ENCODE measurements at places on chromosomes 3 and 15.

DNA sequence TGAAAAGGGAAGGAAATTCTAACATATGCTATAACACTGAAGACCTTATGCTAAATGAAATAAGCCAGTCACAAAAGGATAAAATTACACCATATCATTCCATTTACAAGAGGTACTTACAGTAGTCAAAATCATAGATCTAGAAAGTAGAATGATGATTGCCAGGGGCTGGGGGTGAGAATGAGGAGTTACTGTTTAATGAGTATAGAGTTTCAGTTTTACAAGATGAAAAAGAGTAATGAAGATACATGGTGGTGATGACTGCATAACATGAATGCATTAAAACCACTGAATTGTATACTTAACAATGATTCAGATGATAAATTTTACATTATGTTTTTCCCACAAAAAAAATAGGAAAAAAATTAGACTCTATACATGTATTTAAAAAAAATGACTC, 152.6 kb downstream of the SCAPER start:
- DNase-seq, result no peak
- H3K27ac ChIP-seq, result no peak overlapping the region
- H3K4me1 ChIP-seq, result no peaks in the 10 kb centered on the region
- no peak overlapping the region for H3K4me3 ChIP-seq
- H3K27me3 ChIP-seq, result no peaks in the 10 kb centered on the region

- H3K4me3 ChIP-seq, result no peak overlapping the region
- DNase-seq, result no peak
- peaks cover 2% of the 10 kb centered on the region for H3K4me1 ChIP-seq
- no peak overlapping the region for H3K27ac ChIP-seq
- peaks cover 22% of the 10 kb centered on the region for H3K36me3 ChIP-seq
Observed at GRCh38 chr3:101854608-101855304, 5.4 kb downstream of the NFKBIZ start.

DNA sequence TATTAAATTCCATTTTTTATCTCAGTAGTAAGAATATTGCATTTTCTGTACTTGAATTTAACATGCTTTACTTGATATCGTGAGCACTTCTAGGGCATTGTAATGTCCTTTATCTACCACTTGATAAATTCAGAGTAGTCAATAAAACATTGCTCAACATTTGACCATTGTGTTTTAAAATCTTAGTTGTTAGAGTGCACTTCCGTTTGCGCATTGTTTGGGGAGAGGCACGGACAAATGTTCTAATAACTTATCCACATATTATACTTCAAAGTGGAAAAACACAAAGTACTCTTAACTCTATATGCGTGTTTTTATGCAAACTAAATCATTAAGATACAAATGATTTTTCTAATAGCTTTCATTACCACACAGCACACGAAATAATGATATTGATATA, 419 bp downstream of the FAM227B start:
- H3K36me3 ChIP-seq, result no peaks in the 10 kb centered on the region
- DNase-seq, result peak; percentile 41
- H3K27me3 ChIP-seq, result no peaks in the 10 kb centered on the region
- peak overlapping the region; percentile 77 for H3K4me3 ChIP-seq
- H3K27ac ChIP-seq, result peak overlapping the region; percentile 95

DNA sequence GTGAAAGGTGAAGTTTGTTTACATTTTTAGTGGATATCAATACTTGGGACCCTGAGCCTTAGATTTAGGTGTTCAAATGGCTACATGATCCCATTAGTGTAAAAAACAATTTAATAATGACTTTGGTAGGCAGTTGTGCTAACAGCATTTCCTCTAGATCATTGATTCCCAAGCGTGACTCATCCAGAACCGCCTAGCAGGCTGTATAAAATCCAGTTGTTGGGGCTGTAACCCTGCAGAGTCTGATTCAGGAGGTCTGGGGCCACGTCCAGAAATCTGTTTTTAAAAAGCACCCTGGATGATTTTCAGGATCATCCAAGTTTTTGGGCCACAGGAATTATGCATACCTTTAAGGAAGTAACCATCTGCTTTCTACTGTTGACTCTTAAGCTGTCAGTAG, 156.4 kb downstream of the TP63 start:
- DNase-seq, result peak; percentile 57
- H3K27me3 ChIP-seq, result no peaks in the 10 kb centered on the region
- no peak overlapping the region for H3K27ac ChIP-seq
- H3K4me3 ChIP-seq, result no peak overlapping the region
- H3K36me3 ChIP-seq, result no peaks in the 10 kb centered on the region

DNA sequence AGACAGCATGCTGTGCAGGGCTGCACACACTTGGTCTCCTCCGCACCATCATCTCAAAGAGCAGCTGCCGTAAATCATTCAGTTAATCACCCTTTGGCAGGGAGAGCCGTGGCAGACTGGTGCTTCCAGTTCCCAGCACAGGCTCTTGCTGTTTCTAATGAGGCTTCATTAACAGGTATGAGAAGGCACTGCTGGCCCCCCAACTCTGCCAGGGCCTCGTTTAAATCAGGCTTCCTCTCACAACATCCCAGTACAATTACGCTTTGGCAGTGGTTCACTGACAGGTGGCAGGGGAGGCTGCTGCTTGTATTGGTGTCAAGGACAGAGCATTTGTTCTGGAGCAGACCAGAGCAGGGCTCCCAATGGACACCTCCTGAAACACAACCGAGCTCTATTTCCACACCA, 77.1 kb downstream of the BFSP2 start:
- no peak overlapping the region for H3K4me3 ChIP-seq
- H3K27me3 ChIP-seq, result no peaks in the 10 kb centered on the region
- peaks cover 7% of the 10 kb centered on the region for H3K4me1 ChIP-seq
- H3K27ac ChIP-seq, result no peak overlapping the region

Measured in fibroblast of lung (primary cell).